ENCODE measurements at places on chromosomes 1 and 21.

GRCh38 chr1:21781815-21782348 is 1.1 kb downstream of the USP48 start:
- no peak for DNase-seq

DNA sequence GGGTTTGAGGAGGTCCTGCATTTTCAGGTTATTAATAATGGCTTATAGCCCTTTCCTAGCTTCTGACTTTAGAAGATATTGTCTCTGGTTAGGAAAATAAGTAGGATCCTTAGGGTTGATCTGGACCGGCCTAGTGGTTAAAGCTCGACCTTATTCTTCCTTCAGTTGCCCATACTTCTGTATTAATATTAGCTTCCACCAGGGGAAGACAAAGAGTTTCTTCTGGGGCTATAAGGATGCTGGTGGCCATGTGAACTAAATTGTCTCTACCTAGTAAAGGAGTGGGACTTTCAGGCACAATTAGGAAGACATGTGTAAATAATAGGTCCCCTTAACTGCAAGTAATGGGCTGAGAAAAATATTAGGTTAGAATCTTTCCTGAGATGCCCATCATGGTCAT is 20.6 kb upstream of the FCGR2A start:
- DNase-seq: peak; percentile 25

- no peak for DNase-seq
These were observed 111.0 kb downstream of the PTPN14 start for GRCh38 chr1:214440219-214440965.

DNA sequence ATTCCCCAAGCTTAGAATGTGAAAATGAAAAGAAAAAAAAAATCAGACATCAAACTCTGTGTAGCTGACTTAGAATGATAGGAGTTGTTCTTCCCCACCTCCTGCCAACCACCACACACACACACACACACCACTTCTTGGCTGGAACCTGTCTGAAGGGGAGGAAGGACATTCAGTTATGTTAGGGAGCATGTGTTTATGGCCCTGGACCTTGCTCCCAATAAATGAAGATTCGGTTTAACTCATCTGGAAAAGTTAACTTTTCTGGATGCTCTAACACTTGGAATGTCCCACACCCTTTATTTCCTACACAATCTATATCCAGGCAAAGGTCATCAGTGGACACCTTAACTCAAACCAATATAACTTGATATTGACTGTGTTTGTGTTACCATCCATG is 112.4 kb downstream of the DAB1 start:
- DNase-seq: no peak

DNA sequence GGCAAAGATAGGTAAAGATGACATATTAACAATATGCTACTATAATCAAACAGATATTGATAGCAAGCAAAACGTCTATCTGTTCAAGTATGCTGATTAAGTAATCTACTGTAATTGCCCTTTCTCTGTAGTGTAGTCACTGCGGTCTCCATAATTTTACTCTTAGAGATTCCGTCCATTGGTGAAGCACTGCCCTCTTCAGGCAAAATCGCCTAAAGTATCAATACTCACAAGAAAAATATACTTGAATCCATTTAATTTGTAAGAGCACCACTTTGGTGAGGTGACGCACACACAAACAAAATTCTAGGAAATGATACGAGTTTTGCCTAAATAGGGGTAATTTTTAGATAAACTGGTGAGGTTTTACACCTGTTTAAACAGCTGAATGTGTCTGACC is 434.6 kb upstream of the CHRM3 start:
- DNase-seq: peak; percentile 5
